Stomach (tissue), 19 donors: ENCODE measurements at places on chromosomes 4 and X. TPM values are rescaled to one million over a fixed set of nuclear protein-coding genes. Genes with fewer than 3 reads are reported as not detected.
A peak's percentile ranks its signal among the peaks of the same experiment; 100 is the strongest.

- peak; percentile 52 for DNase-seq
- H3K27me3 ChIP-seq: no peaks in the 10 kb centered on the region
- peaks cover 7% of the 10 kb centered on the region for H3K4me1 ChIP-seq
- H3K27ac ChIP-seq: no peak overlapping the region
- H3K36me3 ChIP-seq: no peaks in the 10 kb centered on the region
Measured at GRCh38 chr4:150006197-150006596, 72.0 kb upstream of the DCLK2 start.

DNA sequence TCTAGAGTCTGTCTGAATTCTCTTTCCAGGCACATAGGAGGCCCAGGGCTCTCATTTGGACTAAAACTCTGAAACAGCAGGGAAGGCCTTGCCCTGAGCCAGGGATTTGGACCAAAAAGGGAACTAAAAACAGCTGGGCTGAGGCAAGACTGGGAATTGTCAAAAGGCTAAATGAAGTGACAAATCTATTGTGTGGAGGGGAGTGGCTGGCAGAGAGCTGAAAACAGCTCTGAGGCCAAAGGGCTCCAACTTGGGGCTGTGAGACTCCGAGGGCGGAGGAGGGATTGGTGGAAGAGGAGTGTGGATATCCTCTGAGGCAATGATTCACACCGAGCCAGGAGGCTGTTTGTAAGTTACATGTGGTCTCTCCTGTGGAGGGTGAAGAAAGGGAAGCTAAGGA, 63.2 kb downstream of the PHEX start:
- peak; percentile 42 for DNase-seq
- H3K4me1 ChIP-seq: no peaks in the 10 kb centered on the region
- H3K27ac ChIP-seq: no peak overlapping the region
- H3K4me3 ChIP-seq: no peak overlapping the region

The KDR gene
- total RNA-seq: 32.3 TPM

The ODAM gene
- not detected for total RNA-seq

The TMEM156 gene
- total RNA-seq: not detected

The SMIM10L2A gene
- not detected for total RNA-seq
